ENCODE measurements at places on chromosomes 5 and 9.

DNA sequence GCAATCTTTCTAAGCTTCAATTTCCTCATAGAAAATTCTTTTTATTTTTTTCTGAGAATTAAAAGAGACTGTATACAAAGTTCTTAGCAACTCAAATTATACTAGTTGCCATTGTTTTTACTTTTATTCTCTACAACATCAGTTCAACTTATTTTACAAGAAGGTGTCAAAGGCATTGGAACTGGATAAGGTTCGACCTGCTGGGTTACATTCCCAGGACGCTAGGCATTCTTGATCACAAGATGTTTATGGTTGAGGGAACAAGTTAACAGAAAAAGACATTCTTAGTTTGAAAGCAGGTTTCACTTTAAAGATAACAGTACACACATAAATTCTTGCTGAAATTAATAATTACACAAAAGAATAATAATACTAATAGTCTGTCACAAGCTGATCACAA, 163.5 kb upstream of the SNX2 start:
- no peak for DNase-seq

GRCh38 chr5:143227301-143227700, 176.2 kb downstream of the NR3C1 start:
- DNase-seq = no peak

GRCh38 chr9:116935149-116935897, 248.2 kb downstream of the TRIM32 start:
- DNase-seq = no peak

DNA sequence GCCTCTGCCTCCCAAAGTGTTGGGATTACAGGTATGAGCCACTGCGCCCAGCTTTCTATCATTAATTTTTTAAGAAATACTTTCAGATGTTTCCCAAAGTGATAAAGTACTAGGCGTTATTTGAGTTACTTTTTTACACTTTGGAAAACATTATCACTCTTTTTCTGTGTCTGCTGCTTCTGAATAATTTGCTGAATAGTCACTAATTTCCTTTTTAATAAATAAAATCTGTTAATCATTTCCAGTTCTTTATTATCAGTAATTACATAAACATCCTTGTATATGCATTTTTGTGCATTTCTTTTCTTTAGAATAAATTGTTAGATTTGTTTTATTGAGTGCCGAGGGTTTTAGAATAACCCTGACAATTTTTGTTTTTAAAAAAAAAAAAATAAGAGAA, 48.6 kb downstream of the UHRF2 start:
- no peak for DNase-seq

GRCh38 chr5:72364171-72364570, 44.0 kb downstream of the PTCD2 start:
- no peak for DNase-seq

- no peak for DNase-seq
These were observed 199.4 kb downstream of the ESM1 start for GRCh38 chr5:54785729-54786591.

DNA sequence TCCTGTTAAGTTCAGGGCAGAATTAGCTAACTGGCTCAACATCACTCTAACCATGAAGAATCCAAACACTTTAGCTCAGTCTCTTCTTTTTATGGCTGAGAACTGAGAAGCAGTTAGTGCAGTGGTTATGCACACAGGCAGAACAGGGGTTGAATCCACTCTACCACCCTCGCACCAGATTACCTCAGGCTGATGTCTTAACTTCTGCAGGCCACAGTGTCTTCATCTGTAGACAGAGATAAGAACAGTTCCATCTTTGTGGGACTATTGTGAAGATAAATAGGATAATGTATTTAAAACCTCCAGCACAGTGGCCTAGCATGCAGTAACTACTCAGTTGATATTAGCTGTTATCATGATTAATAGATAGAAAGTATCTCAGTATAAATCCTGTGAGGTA, 54.8 kb downstream of the FAM114A2 start:
- no peak for DNase-seq

DNA sequence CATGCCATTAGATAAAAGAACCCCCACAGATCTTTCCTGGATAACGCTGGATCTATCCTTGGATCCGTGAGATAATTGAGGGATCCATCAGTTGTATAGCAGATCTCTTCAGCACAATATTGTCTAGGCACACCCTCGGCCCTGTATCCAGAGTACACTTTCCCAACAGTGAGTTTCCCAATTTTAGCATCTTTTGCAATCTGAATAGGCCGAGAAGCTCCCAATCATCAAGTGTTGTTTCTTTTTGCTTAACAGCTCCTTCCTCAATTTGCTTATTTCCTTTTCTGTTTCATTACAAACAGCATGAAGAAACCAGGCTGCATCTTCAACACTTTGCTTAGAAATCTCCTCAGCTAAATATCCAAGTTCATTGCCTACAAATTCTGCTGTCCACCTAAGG, 4.4 kb upstream of the SPTLC1 start:
- no peak for DNase-seq

DNA sequence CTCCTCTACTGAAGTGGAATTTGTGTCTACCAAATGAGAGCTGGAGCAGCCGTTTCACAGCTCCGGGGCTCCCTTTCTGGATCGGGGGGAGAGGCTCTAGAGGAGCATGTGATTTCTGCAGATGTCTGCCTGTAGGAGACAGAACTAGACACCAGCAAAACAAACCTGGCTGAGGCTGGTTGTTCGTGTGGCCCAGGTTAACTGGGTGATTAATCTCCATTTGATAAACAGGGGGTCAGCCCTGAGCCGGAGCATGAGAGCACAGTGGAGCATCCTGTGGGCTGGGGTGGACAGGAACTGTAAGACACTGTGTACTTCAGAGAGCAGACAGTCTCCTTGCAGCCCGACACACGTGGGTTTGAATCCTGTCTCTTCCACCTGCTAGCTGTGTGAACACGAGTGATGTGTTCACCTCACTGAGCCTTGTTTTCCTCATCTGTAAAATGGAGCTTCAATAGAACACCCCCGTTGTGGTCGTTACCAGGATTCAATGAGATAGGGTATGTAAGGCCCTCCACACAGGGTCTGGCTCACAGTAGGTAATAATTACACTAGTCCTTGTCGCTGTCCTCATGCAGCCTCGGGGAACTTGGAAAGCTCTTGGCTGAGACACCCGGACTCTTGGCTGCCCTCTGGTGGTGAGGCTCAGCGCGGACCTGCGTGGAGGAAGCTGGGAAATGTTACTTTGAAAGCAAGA, 12.9 kb downstream of the CXCL14 start:
- DNase-seq = peak; percentile 51

DNA sequence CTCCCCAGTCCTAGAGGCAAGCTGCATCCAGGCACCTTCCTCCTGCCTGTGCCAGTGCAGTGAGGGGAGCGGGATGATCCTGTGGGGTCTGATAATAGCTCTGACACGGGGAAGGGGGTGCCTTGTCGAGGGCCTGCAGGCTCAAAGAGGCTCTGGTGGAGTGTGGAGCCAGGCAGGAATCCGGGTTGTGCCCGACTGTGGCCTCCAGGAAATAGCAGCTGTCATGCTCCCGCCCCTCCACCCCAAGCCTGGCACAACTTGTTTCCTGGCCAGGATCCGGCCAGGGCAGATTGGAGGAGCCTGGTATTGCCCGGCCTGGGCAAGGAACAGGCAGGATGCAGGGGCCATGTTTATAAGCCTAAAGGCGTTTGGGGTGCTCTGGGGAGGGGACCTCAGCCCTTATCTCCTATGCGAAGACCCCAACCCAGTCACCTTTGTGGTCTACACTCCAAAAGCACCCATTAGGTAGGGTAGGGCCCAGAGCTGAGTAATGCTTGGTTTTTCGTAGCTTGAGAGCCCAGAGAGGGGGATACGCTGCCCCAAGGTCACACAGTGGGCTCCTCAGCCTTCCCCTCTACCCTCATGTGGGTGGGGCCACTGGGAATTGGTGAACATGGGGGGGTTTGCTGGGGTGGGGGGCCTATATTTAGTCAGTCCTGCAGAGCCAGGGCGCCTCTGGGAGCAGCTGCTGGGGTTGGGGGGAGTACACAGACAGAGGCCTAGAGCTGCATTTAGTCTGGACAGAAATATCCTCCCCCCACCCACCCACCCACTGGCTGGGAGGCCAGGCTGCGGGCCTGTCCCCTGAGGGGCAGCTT, 12.2 kb downstream of the CXXC5 start:
- peak; percentile 48 for DNase-seq

DNA sequence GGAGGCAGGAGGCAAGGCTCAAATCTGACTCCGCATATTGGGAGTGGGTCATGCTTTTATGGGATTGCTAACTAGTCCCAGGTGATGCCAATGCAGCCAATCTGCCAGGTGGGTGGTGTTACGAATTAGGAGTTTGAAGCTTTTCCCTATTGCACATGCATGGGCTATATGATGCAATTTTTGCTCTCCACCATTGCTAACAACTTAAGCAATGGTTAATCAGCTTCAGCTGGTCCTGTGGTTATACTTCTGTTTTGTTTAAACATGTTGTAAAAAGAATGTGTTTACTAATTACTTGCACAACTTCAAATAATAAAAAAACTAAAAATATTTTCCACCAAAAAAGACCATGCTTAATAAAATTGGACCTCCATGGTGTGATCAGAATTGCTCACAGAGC, 55.7 kb downstream of the SHC3 start:
- DNase-seq = no peak

DNA sequence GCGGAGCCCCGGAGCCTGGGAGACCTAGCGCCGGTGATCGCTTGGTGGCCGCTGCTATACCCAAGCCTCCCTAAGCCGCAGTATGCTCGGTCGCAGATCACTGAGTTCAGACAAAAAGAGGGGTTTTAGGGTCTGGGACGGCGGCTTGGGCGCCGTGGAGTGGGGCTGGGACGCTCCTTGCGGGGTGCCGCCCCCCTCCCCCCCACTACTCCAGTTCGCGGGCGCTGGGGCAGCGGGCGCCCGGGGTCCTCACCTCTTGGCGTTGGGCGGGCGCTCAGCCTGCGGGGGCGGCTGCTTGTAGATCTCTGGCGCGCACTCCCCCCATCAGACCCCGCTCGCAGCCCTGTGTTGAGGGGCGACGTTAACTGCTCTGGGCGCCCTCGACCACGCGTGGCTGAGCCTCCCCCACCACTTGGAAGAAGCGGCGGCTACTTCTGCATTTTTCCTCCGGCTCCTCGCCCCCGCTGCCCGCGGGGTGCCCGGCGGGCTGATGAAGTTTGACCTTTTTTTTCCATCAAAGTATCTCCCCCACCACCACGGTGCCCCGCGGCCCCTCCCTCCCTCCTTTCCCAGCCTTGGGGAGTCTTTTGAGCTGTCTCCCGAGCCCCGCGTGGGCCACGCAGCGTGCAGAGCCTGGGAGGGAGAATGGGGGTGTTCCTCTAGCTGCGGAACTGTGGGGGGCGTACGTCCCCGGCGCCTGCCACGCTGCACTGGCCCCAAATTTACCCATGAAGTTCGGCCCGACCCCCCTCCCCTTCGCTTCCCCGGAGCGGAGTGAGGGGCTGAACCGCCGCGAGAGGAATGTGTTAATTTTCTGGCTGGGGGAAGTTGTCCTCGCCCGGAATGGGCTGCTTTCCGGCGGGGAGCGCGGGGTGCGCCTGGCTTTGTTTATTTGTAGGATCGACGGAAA, 1.2 kb downstream of the CXXC5 start:
- no peak for DNase-seq

DNA sequence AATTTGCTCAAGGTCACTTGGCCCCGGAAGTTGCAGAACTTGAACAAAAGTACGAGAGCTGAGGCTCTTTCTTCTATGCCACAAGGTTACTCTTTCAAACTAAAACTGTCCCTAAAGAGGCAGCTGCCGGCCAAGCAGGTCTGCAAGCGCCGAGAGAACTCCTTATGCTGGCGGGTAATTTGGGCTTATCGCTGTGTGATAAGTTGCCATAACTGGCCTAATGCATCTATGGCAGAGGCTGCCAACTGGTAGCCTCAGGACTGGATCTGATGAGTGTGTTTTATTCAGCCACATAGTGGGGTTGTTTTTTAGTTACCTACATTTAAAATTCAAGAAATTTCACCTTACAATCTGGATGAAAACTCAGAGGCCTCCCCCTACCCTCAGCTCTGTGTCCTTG, 68.1 kb upstream of the SPOCK1 start:
- DNase-seq = no peak

DNA sequence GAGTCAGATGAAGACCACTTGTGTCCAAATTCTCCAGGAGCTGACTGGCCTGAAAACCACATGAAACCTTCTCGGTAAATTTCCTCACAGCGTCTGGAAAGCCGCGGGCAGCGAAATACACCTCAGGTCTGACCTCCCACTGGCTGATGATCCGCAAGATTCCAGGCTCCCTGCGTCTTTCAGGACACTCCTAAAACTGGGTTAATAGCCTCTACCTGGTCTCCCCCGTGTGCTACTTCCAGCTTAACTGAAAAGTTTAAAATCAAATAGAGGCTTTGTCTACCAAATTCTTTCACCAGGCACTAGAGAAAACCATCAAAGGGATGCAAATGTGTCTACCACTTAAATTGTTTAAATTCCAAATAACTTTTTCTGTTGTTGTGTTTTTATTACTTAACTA, 312.6 kb downstream of the DRD1 start:
- DNase-seq = no peak

DNA sequence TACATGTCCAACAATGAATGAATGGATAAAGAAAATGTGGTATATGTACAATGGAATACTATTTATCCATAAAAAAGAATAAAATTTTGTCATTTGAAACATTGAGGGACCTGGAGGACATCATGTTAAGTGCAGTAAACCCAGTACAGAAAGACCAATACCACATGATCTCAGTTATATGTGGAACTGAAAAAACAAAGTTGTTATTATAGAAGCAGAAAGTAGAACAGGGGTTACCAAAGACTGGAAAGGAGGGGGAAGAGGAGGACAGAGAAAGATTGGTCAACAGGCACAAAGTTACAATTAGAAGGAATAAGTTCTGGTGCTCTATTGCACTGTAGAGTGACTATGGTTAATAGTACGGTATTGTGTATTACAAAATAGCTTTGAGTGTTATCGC, 233.8 kb downstream of the SEMA6A start:
- DNase-seq = no peak

GRCh38 chr5:72042097-72042496, 65.2 kb upstream of the MAP1B start:
- no peak for DNase-seq

GRCh38 chr5:56440871-56441740, 208.0 kb upstream of the ANKRD55 start:
- DNase-seq = peak; percentile 15

GRCh38 chr9:93546356-93546755, 30.0 kb upstream of the PHF2 start:
- DNase-seq = no peak

GRCh38 chr5:148792744-148793143, 33.7 kb upstream of the ADRB2 start:
- no peak for DNase-seq

DNA sequence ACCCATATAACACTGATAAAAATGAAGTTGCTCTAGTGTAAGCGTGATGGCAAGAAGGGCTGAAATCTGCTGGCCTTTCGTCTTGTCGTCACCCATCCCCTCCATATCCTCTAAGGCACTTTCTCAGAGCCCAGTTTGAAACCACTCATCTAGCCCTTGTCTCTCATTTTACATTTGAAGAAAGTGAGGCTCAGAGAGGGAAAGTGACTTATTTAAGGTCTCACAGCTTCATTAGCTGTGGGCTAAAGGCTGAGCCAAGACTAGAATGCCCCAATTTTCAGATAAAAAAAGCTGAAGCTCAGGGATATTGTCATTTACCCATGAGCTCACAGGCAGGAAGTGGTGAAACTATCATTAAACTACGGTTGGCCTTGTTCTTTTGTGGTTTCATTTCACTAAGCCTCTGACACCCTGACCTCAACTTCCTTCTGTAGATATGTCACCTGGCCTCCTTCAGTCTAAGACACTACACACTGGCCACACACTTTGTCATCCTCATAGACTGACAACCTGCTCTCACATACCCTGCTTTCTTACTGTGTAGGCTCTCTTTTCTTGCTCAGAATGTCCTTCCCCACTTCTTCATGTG, 176.7 kb upstream of the DMAC1 start:
- DNase-seq = no peak

All from HFFc6 (cell line).